ENCODE measurements at places on chromosomes 16 and 17.

DNA sequence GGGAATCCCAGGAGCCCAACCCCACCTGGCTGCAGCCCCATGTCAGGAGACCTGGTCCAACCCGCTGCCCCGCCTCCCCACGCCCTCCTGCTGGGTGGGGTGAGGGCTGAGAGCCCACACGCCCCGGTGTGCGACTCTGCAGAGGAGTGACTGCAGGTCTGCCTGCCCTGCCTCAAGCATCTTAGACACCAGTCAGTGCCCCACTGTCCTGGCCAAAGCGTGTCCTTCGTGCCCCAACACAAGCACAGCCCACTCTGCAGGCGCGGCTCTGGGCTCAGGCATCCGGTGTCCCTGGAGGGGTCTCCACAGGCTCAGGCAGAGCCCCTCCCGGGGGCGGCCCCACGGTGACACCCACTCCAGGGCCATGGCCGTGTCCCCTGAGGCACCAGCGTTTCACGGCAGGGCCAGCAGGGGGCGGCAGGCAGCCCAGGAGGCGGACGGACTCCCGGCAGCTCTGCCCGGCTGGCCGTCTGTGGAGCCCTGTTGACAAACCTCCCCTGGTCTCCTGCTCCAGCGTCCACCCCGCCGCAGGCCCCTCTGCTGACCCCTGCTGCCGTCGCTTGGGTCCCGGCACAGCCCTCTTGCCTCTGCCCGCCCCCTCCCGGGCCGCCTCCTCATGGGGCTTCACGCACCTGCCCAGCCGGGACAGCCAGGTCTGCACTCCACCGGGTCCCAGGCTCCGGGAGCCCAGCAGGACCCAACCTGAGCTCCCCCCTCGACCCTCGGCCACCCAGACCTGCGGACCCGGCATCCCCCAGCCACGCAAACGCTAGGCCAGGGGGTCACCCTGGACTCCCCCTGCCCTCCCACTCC, 8.6 kb upstream of the UBE2I start:
- DNase-seq, result peak; percentile 60

DNA sequence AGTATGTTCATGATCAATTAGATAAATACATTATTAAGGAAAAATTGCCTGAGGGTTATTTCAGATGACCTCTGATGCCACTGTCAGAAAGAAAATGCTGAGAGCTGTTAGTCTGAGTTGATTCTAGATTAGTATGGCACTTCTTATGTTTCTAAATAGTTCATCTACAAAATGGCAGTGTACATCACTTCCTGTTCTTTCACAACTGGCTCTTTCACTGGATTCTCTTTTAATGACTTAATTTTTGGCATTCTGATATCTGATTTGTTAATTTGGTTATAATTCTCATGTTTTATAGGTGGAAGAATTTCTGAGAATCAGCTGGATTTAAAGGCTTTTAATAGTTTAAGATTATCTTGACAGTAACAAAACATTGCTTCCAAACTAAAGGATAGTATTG, 3.3 kb downstream of the TAOK1 start:
- DNase-seq, result no peak

GRCh38 chr16:71504901-71505300, 15.8 kb upstream of the ZNF19 start:
- no peak for DNase-seq

- DNase-seq, result no peak
Measured at GRCh38 chr17:16287563-16288027, 65.7 kb downstream of the CENPV start.

DNA sequence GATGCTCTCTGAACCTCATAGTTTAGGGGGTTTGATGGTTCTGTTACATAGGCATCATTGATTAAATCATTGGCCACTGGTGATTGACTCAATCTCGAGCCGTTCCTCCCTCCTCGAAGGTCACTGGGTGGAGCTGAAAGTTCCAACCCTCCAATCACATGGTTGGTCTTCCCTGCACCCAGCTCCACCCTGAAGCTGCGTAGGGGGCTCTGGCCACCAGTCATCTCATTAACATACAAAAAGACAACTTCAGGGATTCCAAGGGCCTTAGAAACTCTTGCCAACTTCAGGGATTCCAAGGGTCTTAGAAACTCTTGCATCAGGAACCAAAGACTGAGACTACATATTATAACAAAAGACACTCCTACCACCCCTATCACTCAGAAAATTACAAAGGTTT, 306.5 kb upstream of the TNRC6C start:
- DNase-seq, result no peak

- no peak for DNase-seq
Measured at GRCh38 chr17:77153472-77153871, 12.7 kb downstream of the SEC14L1 start.
